ENCODE measurements at places on chromosomes 5 and 9.

- H3K4me3 ChIP-seq, result no peak overlapping the region
- no peak overlapping the region for H3K27ac ChIP-seq
- no peak for DNase-seq
- no peaks in the 10 kb centered on the region for H3K36me3 ChIP-seq
- H3K4me1 ChIP-seq, result no peaks in the 10 kb centered on the region
Observed at GRCh38 chr5:110663525-110663924, 62.9 kb downstream of the TMEM232 start.

DNA sequence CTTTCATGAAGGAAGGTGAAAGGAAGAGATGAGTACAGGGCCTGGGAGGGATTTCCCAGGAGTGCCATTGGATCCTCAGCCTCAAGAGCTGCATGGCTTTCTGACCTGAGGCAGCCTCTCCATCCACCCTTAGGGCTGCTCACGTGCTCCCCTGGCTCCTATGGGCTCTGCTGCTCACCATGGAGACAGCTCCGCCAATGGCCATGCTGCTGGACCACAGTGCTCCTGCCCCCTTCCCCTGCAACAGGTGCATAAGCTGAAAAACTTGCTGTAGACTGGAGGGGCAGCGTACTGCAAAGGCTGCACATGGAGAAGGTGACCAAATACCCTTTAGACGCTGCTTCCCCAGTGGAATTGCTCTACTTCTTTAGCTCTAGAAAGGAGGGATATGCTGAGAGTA, 112.7 kb upstream of the PANK3 start:
- DNase-seq, result no peak
- peaks cover 27% of the 10 kb centered on the region for H3K36me3 ChIP-seq
- no peak overlapping the region for H3K4me3 ChIP-seq
- H3K27me3 ChIP-seq, result no peaks in the 10 kb centered on the region
- no peaks in the 10 kb centered on the region for H3K4me1 ChIP-seq
- H3K27ac ChIP-seq, result no peak overlapping the region

DNA sequence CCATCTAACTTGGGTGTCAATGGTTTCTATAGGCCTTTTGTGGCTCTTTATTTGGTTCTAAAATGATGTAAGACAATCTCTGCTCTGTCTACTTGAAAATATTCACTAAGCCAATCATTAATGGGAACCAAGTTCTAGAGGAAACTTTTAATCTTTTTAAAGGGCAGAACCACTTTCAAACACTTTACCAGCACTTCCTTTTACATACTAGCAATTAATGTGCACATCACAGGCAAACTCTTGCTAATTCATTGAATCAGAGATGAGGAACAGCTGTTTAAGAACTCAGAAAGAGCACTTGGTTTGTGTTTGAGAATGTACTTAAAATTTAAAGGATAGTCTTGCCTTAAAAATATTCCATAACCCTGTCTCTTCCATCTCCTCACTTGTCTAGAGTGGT, 83.4 kb downstream of the PAPPA start:
- no peaks in the 10 kb centered on the region for H3K4me1 ChIP-seq
- H3K27me3 ChIP-seq, result no peaks in the 10 kb centered on the region
- no peak overlapping the region for H3K27ac ChIP-seq
- no peak for DNase-seq
- no peak overlapping the region for H3K4me3 ChIP-seq
- no peaks in the 10 kb centered on the region for H3K36me3 ChIP-seq

GRCh38 chr9:99305820-99306811, 84.0 kb downstream of the SEC61B start:
- no peak overlapping the region for H3K27ac ChIP-seq
- no peak overlapping the region for H3K4me3 ChIP-seq
- H3K36me3 ChIP-seq, result no peaks in the 10 kb centered on the region
- no peaks in the 10 kb centered on the region for H3K27me3 ChIP-seq

DNA sequence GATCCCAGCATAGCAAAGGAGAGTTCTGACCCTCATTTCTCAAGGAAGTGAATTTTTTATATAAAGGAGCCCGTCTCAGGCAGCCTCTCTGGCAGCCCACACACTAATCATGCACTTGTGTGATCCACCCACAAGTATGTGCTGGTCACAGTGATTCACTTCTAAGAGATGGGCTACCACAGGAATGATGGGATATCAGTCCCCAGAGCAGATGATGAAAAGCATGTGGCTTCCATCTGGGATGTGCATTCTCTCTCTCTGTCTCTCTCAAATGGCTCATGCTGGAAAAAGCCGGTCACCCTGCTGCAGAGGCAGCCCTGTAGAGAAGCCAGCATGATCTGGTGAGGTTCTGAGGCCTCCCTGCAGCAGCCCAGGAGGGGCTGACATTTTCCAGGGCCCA, 74.2 kb upstream of the ADCY2 start:
- H3K4me3 ChIP-seq, result no peak overlapping the region
- H3K27ac ChIP-seq, result no peak overlapping the region
- H3K27me3 ChIP-seq, result no peaks in the 10 kb centered on the region
- no peak for DNase-seq
